ENCODE measurements at places on chromosomes 3 and 15.

DNA sequence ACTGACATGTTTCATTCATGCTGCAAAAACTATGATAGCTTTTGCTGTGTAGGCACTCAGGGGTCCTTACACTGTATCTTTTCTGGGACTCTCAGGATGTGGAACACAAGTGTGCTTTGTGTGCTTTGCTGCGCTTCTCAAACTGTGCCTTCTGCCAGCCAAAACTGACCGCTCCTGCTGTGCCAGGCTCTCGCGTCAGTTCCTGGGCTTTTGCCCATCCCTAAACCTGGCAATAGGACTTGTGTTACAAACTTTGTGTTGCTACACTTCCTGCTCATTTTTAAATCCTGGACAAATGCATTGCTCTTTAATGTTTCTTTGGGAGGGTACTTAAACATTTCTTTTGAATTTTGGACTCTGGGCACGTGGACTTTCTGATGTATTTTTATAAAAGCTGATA is 60.3 kb downstream of the DIPK2A start:
- DNase-seq = no peak

GRCh38 chr15:81189583-81190283 is 6.9 kb upstream of the IL16 start:
- peak; percentile 67 for DNase-seq

DNA sequence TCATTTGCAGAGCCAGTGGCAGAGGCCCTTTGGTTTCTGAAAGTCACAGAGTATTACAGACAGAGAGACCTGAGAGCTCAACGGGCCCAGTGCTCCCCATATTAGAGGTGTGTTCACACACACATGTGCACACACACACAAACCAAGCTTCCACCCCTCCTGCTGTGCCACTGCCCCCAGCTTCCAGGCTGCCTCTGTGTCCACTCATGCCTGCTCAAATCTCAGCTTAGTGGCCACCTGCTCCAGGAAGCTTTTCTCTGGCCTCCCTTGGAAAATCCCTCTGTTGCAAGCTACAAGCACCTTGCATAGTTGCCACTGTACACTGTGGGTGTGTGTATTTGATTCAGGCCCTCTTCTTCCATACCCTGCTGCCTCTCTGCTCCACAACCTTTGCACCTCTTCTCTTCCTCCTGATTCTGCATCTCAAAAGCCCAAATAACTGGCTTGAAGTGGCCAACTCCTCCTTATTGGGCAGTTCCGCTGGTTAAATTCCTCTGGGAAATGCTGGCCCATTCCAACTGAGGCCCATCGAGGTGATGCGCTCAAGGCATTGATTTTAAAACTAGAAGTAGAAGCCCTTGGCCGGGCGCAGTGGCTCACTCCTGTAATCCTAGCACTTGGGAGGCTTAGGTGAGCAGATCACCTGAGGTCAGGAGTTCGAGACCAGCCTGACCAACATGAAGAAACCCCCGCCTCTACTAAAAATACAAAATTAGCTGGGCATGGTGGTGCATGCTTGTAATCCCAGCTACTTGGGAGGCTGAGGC is 23.0 kb downstream of the MESD start:
- DNase-seq = no peak

GRCh38 chr3:155676252-155676981 is 68.5 kb downstream of the PLCH1 start:
- DNase-seq = peak; percentile 42

DNA sequence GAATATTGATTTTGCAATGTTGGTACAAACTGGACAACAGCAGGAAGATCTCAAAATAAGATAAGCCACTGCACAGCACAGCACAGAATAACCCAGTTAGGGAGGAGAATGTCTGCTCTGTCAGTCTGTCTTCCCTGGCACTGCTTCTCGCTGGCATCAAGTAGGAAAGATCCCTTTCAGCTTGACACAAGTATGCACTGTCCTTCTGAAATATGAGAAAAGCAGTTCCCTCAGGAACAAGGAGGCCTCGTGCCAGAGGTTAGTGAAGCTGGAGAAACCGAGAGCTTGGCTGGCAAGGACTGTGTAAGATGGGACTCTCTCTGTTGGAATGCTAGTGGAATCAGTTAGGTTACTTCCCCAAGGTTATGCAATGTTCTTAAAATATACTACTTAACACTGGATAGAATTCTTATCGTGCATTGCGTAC is 59.1 kb downstream of the FMN1 start:
- no peak for DNase-seq

GRCh38 chr3:123757281-123757940 is 126.7 kb downstream of the MYLK start:
- no peak for DNase-seq

DNA sequence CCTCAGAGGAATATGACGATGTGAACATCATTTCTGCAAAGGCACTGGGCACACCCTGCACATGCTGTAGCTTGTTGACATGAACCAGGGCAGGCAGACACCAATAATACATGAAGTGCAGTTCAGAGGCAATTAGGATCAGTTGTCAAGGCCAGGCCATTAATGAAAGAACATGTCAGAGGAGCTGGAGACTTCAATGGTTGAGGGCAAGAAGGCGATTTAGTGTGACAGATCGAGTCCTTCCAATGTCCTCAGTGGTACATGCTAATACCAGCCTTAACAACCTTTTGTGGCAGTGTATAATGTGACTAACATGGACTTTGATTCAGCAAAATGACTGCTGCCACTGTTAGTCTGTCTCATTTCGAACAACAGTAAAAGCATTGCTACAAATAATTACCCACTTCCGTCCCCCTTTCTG is 205.2 kb upstream of the NANOGP8 start:
- DNase-seq = no peak

DNA sequence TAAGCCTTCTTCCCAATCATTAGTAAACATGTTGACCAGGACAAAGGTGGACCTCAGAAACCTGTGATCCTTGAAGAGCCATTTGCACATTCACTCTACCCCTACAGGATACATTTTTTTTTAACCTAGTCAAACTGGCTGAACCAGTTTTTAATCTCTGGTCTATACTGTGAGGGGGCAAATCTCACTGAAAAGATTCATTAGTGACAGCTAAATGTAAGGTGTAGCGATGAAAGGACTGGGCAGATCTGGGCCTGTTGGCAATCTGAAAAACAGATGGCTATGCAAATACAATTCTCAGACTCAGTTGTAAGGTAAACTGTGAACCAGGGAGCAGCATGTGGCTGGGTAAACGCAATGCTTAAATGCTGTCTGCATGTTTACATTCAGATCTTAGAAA is 75.6 kb upstream of the SNTN start:
- DNase-seq = peak; percentile 54

DNA sequence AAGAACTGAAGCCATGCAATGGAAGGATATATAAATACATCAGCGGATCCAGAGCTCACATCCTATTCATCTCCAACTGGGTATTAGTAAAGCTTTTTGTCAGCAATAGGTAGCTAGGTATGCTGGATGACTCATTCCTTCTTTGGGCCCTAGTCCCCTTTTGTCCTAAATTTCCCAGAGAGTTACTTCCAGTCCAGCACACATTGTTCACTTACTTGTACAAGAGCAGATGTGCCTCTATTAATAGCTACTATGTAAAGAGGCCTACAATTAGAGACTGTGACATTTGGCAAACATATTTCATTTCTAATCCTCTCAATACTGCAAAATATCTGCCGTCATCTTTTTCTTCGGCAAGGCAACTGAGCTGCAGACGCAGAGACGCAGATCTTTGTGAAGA is 1.7 kb upstream of the SLC4A7 start:
- DNase-seq = no peak

DNA sequence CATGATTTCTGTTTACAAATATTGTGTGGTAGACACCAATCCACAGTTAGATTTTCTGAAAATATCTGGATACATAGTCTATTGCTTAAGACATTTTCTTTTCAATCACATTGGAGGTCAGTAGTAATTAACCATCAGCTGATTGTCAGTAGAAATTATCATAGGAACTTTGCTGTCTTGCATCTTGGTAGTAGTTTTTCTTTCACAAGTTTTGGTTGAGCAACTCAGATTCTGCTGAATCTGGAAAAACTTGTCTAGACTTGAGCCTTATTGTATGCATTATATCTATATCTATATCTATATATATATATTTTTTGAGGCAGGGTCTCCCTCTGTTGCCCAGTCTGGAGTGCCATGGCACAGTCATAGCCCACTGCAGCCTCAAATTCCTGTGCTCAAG is 4.0 kb downstream of the RAB11A start:
- no peak for DNase-seq

DNA sequence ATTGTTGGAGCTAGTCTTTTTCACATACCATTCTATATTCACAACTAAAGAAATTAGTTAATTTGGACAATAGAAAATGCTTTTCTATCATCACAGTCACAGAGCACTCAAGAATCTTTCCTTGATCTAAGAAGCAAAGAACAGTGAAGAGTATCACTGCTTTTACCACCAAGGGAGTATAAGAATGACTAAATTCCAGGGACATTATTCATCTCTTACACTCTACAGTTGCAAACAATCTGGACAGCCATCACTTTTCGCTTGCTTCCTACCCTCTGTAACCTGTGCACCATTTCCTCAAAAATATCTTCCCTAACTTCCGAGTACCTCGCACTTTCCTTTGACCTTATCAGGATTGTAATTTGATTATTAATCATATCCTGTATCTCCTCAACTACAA is 359.5 kb upstream of the TMCO5A start:
- no peak for DNase-seq

GRCh38 chr15:31260646-31261265 is 65.9 kb upstream of the KLF13 start:
- no peak for DNase-seq

- DNase-seq = no peak
These were observed 10.2 kb downstream of the MUC4 start for GRCh38 chr3:195801251-195802183.

DNA sequence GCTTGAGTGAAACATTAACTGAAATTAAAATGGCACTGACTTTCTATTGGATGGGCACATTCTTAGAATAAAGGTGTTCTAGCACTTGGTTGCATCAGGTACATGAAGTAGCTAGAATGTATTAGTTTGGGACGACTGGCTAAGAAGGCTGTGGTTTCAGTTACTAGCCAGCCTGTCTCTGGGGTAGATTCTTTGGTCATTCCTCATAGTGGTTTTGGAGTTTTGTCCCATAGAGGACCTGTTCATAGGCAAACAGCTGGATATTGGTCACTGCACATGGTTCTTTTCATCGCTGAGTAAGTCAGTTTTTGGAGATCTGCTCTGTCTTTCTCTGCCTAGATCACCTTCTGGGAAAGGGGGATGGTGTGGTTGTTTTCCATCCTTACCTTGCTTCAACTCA is 55.3 kb downstream of the ADAMTSL3 start:
- DNase-seq = no peak

- peak; percentile 32 for DNase-seq
These were observed 959 bp downstream of the TPM1 start for GRCh38 chr15:63043335-63044076.

GRCh38 chr3:112676659-112677234 is 35.8 kb upstream of the CCDC80 start:
- DNase-seq = peak; percentile 85

DNA sequence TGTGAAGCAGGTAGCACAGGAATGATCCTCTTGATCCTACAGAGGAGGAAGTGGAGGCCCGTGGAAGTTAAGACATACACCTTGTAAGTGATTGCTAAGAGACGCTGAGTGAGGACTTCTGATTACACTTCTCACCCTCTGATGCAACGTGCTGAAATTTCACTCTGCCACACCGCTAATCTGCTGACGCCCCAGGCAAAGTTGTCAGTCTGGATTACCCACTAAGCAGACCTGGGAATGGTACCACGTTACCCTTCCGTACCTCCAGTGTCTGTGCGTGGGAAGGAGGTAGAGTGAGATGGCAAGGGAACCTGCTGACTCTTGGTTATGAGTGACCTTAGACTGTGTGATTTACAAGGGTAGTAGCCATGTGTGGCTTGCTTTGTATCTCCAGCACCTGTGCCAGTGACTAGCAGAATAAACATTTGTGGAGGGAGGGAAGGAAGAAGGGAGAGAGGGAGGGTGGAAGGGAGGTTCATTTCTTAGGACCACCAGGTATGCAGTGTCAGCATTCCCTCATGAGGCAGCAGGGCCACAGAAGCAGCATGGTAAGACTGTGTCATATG is 115.0 kb downstream of the ALDH1A2 start:
- DNase-seq = no peak

- no peak for DNase-seq
These were observed 21.9 kb downstream of the BHLHE40 start for GRCh38 chr3:5001135-5001534.

DNA sequence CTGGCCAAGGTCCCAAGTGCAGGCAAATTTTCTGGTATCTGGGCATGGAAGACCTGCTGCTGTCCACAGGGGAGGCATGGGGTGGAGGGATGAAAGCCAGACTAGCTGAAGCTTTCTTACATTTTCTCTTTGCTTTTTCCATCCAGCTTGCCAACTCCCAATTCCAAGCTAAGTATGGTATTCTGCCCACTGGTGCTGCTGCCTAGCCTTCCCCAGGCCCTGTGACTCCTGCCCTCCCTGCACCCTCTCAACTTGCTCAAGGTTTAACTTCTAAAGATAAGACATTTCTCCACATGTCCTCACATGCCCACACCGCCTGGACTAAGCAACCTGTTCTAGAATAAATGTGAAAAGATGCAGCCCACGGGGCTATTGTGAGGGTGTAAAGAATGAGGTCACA is 59.5 kb upstream of the HACD2 start:
- DNase-seq = no peak
